Cerebellum (tissue), 4 donors: ENCODE measurements at places on chromosomes 16 and 17.

GRCh38 chr17:44837196-44837595, 7.1 kb upstream of the GJC1 start:
- no peak for DNase-seq

- DNase-seq: no peak
These were observed 207.8 kb downstream of the SHISA9 start for GRCh38 chr16:13109171-13109570.

- DNase-seq: no peak
These were observed 28.1 kb downstream of the MEAK7 start for GRCh38 chr16:84476401-84476800.

GRCh38 chr17:78044280-78044835, 84.2 kb downstream of the TMC6 start:
- no peak for DNase-seq

DNA sequence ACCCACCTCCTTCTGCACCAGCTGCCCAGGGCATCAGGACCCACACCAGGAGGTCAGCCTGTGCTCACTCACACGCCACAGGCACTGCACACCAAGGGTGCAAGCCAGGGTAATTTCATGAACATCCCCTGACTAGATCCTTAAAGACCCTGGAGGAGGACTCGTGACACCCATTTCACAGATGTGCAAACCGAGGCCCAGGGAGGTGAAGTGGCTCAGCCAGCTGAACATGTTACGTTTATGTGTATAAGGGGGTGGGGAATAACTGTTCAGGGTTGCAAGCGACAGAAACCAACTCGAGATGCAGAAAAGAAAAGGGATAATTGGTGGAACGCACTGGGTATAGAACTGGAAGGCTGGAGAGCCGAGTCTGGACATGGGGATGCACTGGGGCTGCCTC, 138.1 kb upstream of the FOXF1 start:
- no peak for DNase-seq

- peak; percentile 84 for DNase-seq
These were observed 13.2 kb downstream of the DYNLRB2 start for GRCh38 chr16:80554033-80554432.

DNA sequence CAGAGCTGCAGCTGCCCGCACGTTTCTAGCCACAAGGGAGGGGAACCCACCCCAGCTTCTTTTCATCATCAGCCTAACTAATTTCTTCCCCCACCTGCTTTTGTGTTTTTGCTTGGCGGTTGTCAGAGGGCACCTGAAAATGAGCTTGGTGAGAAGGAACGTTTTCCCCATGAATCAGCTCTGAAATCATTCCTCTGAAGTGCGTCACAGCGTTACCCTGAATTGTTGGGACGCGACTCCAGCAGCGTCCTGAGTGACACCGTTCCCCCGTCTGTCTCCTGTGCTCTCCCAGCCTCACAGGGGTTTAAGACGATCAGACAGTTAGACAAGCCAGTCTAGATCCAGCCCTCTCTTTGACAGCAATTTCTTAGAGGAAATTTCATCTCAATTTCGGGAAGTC, 722.9 kb upstream of the EEF2KMT start:
- no peak for DNase-seq

- no peak for DNase-seq
These were observed 2.7 kb downstream of the CDK5R1 start for GRCh38 chr17:32489320-32490100.

DNA sequence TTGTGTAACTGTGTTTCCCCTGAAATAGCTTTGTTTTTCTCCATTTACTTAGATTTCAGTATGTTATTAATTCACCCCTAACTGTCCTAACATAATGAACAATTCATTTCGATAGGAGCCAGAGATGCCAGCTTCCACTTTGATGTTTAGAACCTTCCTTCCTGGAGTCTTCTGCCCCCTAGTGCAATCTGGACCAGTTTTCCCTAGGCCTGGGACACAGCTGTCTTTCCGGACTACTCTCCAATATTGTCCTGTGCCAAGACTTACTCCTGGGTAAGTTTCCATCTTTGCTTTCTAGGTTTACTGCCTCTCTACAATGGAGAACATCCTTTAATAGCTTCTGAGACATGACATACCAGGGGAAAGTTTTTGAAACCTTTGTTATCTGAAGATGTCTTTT, 12.8 kb downstream of the RECQL5 start:
- no peak for DNase-seq

GRCh38 chr17:37608351-37609169, 658 bp downstream of the SYNRG start:
- DNase-seq: peak; percentile 28

DNA sequence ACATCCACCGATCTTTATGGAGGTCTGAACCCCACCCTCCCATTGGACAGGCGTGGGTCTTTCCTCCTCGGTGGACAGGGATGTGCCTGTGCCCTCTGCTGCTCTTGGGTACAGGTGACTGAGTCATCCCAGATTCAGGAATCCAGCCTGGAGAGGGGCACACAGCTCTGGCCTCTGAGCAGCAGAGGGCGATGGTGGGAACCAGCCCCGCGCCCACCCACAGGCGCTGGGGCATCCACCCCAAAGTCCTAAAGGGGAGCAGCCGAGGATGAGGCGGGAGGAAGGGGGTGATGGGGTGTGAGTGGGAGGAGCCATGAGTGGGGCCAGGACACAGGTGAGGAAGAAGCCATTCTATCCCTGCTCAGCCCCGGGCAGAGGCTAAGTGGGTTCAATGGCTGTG, 35.0 kb downstream of the ENGASE start:
- DNase-seq: no peak

DNA sequence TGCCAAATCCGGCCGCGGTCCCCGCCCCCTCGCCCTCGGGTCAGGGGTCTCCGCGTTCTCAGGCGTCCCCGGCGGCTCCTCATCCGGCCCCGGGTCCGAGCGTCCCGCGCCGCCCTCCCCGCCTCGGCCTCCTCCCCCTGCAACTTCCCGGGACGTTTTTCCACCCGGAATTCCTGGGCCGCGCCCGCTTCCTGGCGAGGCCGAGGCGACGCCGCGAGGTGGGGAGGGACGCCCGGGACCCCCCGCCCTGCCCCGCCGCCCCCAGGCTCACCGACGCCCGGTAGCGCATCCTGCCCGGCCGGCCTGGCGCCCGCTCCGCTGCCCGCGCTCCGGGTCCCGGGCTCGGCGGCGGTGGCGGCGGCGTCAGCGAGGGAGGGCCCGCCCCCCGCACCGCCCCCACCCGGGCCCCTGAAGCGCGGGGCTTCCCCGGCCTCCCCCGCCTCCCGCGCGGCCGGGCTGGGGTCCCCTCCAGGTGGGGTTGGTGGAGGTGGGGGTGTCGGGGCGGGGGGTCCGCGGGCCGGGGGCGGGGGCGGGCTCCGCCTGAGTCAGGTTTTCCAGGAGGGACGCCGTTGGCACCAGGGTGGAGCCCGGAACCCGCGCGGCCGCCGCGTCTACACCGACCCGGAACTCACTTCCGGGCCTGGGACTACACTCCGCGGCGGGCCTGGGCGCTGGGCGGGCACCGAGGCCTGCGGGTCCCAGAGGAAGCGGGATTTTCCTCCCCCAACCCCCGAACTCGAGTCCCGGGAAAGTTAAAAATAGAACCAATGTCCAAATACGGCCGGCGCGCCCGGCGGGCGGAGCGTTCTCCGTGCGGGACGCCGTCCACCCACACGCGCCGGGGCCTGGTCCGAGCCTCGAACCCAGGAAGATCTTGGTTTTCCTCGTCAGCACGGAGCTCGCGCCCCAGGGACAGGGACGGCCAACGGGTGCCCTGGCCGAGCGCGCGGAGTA, 6.8 kb downstream of the MYO1C start:
- DNase-seq: peak; percentile 45

DNA sequence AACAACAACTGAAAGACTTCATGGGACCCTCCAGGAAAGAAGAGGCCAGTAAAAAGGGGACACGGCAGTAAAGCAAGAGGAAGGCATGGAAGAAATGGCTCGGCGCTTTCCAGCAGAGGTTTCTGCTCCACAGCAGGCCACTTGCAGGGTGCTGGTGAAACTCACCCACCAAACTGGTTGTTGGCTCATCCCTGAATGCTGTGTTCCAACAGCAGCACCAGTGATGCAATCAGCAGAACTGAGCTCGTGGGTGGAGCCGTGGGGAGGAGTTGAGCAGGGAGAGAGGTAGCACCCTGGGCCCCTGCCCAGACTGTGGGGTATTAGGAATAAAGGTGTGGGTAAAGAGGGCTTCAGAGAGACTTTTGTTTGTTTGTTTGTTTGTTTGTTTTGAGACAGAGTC, 62.8 kb upstream of the ADCY9 start:
- no peak for DNase-seq

GRCh38 chr16:75559564-75560372, 3.7 kb upstream of the TMEM231 start:
- no peak for DNase-seq

DNA sequence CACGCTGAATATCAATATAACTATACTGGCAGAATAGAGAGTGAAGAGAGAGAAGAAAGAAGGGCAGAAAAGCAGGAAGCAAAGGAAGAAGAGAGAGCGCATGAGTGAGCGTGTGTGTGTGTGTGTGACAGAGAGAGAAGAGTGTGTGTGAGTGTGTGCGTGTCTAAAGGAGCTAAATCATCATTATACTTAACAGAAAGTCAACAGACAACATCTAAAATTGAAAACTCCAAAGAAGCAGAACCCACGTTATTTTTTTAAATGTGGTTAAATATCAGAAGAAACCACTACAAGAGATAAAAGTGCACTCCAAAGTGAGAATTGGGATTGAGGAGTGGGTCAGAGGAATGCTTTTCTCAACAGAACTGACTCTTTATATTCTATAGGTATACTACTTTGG, 77.2 kb downstream of the BRIP1 start:
- DNase-seq: no peak

DNA sequence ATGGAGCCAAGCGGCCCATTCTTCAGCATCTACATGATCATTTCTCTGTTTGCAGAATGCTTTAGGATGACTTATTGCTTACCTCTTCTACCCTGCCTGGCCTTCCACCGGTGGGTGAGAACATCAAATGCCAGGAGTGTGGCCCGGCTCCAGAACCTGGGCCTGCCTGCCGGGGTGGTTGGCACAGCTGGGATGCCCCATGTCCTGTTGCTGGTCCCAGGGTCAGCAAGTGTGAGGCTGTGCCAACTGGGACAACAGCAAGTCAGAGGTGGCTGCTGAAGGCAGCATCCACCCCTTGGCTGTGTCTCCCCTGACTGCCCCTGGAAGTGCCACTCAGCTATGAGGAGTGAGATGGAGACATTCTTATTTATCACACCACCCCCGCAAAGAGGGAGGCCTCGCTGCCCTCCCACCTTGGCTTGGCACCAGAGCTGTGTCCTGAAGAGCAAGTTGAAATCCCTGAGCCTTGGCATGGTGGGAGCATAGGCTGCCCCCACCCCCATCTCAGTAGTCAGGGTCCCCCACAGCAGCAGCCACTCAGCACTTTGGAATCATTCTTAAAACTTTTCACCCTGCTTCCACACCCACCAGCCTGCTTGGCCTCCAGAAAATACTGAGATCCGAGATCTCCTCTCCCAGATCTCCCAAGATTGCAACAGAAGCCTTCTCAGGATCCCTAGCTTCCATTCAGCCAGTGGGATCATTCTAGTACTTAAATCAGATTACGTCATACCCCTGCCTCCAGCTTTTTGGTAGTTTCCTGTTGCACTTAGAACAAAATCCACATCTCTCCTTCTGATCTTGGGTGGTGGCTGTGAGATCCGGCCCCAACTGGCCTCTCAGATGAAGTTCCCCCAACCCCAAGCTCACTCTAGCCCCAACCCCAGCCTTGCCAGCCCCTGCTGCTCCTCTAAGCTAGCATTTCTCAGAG, 127.5 kb downstream of the SOCS1 start:
- DNase-seq: no peak

GRCh38 chr17:65559461-65559803, 2.0 kb downstream of the AXIN2 start:
- DNase-seq: no peak

GRCh38 chr16:68644715-68645493, at the start of gene CDH3:
CDH3 (plus strand) TSS chr16:68645310; CDS start chr16:68645380, 70 bp downstream.
- DNase-seq: no peak

GRCh38 chr17:44530896-44531418, 26.3 kb upstream of the FZD2 start:
- no peak for DNase-seq

- DNase-seq: no peak
These were observed 353.5 kb upstream of the GOT2 start for GRCh38 chr16:59087641-59088040.

GRCh38 chr16:69513180-69513966, 52.4 kb upstream of the NFAT5 start:
- DNase-seq: no peak

- DNase-seq: no peak
These were observed 21.4 kb downstream of the NF1 start for GRCh38 chr17:31116167-31116566.

DNA sequence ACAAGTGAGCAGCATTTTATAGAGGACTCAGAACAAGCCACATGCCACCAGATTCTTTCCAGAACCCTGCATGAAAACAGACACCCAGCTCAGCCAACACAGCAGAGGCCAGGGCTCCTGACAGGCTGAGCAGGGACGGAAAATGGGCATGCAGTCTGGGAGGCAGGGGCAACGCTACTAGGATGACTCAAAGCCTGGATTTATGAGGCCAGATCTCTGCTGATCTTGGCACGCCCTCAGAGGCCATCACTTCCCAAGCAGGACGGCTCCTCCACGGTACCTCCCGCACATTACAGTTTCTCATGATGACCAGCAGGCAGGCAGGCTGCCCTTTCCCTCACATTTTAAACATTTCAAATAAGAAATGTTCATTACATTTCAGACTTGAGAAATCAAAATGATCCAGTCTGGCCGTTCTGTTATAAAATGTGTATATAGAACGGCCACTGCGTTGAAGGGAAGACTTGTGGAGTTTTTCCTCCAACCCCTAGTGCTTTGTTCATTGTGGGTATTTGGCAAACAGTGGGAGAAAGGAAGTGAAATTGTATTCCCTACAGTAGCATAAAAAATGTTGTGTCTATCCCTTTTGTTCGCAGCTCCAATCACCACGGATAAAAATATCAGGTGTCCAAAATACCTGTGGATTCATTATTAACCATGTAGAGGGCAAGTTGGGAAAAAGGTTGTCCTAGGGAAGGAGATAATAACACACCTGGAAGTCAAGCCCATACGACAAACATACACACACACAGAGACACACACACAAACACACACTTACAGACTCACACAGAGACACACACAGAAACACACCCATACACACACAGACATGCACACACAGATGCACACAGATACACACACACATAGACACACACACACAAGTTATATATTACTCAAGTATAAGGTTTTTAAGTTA, 64.8 kb upstream of the ADAMTS18 start:
- DNase-seq: peak; percentile 84

DNA sequence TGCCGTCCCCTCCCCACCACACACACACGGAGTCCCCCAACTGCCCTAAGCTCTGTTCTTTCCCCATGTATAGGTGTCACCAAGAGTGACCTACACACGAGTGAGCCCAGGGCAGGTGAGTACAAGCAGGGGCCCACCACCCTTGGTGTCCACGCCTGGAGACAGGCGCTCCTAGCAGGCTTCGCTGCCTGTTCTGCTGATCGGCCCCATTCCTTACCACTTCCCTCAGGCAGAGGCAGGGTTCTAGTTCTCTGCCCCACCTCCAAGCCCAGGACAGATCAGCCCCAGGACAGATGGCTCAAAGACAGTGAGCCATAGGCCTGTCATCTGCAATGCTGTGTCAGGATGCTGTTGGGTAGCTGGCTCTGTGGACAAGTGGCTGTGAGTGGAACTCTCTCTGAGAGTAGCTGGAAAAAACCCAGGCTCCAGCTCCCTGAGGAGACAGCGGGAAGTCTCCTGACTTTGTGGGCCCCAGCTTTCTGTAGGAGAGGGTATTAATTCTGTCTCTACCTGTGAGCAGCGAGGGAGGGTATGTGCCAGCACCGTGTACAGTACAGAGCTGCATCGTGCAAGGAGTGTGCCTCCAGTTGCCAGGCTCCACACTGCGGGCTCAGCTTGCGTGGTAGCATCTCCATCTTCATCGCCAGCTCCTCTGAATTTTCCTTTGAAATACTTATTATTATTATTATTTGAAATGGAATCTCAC, 897 bp downstream of the TP53I13 start:
- DNase-seq: no peak

- peak; percentile 33 for DNase-seq
These were observed 8.6 kb downstream of the ZNF750 start for GRCh38 chr17:82831041-82831817.
